ENCODE measurements at places on chromosomes 3 and 15. TPM values are rescaled to one million over a fixed set of nuclear protein-coding genes. Genes with fewer than 3 reads are reported as not detected.

GRCh38 chr3:138947495-138948121 lies 591 bp downstream of the FOXL2NB start:
- no peak for DNase-seq

The ZPLD1 gene
- not detected for total RNA-seq

- DNase-seq = no peak
Measured at GRCh38 chr3:112793326-112794081, 53.2 kb downstream of the CD200R1L start.

DNA sequence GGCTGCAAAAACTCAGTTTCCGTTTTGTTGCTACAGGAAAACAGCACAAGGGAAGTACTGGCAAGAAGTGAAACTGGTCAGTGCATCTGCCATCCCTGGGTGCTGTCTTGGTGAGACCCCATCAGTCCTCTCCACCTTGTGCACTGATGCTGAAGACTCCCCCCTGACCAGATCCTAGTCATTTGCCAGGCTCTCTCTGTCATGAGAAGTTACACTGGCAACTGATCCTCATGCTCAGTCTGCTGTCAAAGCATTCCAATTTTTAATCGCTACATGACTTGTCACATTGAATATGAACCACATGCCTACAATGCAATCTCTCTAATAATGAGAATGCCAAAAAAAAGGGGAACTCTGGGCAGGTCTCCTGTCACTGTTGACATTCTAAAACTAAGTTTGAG lies 296.5 kb downstream of the ZIC1 start:
- DNase-seq = no peak

- DNase-seq = no peak
Measured at GRCh38 chr15:33125894-33126537, 68.5 kb downstream of the FMN1 start.

The IQCH gene
- total RNA-seq = 2.1 TPM

DNA sequence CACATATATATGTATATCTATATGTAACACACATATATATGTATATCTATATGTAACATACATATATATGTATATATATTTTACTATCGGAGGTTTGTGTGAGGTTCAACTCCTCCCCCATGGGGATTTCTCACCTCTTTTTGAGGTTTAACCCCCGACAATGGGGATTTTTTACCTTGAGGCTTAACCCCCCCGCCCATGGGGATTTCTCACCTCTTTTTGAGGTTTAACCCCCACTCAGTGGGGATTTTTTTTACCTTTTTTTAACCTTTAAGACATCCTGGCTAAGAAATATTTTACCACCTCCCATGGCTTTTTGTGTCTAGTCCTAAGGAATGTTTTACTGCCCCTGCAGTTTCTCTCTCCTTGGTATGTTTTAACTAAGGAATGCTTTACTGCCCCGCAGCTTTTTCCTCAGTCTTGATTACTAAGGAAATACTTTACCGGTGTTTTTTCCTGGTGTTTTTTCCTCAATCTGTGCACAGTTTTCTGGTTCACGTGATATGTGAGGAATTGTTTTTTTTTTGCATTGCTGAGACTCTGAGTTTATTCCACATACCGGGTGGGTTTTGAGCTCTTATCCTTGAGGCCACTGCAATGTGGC lies 185.2 kb downstream of the KLF13 start:
- no peak for DNase-seq

GRCh38 chr3:187739561-187740332 lies 5.5 kb downstream of the BCL6 start:
- DNase-seq = peak; percentile 91

The DNAH12 gene
- 0.80 TPM for total RNA-seq

The NMB gene
- total RNA-seq = 15.4 TPM

GRCh38 chr15:92937901-92938300 lies 37.8 kb downstream of the CHD2 start:
- DNase-seq = no peak

DNA sequence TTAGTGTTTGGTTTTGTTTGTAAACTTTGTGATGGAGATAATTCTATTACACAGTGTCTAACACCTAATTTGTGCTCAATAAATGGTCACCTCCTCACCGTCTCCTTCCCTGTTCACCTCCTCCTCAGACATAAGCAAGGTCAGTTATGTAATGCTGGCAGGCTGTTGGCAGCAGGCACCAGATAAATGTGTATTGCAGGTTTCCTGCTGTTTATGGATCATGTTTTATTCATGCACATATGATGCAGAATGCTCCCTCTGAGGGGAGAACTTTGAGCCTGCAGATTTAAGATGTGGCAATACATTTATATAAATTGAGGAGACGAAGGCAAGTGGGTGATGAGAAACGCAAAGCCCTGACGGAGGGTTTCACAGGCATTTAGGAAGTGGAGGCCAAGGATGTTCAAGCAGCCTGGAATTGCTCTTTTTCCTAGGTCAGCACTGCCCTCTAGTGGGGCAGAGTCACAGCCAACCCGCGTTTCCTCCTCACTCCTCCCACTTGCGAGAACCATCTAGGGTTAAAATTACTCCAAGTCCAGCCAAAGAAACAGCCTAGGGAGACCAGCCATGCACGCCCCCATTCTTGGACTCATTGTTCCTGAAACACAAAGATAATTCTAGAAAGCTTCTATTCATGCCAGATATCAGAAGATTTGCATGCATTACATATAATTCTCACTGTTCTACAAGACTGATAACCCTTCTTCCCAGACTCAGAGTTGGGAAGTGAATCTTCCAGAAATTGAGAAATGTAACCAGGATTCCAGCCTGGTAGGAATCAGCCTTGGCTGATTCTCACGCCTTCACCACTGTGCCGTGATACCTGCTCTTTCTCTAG lies 228.7 kb downstream of the SLCO3A1 start:
- DNase-seq = peak; percentile 84

The TMEM44 gene
- 29.9 TPM for total RNA-seq

The PROK2 gene
- total RNA-seq = 3.0 TPM

DNA sequence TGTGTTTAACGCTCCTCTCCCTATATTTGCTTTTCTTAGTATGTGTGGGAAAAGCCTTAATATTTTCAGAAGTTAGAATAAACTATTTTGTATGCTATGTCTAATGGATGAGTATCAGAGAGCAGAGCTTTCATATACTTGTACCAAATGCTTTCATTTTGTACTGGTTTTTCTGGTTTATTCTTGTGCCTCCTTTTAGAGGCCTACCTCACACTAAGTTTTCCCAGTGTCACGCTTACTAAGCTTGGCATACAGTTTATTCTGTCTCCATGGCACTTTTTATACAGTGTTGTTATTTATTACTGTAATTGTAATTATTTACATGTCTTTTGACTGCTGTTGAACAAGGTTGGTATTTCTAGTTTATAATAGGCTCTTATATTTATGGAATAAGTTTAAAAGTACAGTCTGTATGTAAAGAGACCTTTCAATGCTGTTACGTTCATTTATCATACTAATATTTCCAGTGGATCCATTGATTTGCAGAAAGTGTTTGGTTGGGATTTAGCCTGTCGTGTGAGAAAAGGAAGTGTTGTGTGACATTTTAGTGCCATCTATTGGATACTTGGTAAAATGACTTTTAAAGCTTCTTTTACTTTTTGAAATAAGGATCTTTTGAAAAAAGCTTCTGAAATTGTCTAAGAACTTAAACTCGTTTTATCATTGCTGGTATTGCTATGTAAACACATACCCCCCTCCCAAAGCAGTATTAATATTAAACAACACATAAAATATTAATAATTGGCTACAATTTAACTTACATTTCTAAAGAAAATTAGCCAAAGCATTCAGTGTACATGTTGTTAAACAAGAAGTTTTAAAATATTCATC lies 5.2 kb upstream of the EBLN2 start:
- DNase-seq = no peak

GRCh38 chr3:186642014-186642413 lies 1.8 kb downstream of the FETUB start:
- no peak for DNase-seq

- DNase-seq = no peak
Measured at GRCh38 chr15:97501291-97501690, 459.2 kb upstream of the ARRDC4 start.

GRCh38 chr3:138082085-138082991 lies 33.1 kb downstream of the DZIP1L start:
- DNase-seq = no peak

- DNase-seq = no peak
Measured at GRCh38 chr3:65030847-65031463, 343.2 kb upstream of the ADAMTS9 start.

The CASR gene
- not detected for total RNA-seq

DNA sequence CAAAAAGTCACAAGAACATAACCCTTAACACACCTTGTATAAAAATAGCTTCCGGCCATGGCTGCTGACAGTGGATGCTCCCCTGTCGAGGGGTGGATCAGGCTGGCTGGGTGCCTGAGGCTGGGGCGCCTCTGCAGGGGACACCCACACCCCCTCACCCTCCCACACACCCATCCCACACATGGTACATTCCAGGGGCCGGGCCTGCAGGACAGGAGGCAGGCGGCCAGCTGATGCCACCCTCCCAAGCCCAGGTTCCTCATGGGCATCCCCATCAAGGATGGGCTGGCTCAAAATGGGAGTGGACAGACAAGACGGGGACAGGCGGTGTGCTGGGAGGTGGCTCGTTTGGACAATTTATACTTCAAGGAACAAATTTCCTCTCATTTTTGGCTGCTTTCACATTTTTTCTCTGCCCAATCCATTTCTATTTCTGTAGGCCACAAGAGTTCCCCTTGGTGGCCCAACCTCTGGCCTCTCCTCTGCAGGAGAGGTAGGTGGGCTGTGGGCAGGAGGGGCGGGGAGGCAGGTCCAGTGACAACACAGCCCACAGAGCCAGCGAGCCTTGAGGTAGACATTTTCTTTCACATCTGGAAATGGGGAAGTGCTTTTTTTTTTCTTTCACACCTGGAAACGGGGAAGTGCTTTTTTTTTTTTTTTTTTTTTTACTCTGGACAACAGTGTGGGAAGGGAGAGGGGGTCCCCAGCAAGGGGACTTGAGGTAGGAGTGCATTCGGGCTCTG lies 23.3 kb downstream of the RNU5B-1 start:
- DNase-seq = no peak

- DNase-seq = no peak
Measured at GRCh38 chr3:14588425-14589112, 48.4 kb upstream of the GRIP2 start.

DNA sequence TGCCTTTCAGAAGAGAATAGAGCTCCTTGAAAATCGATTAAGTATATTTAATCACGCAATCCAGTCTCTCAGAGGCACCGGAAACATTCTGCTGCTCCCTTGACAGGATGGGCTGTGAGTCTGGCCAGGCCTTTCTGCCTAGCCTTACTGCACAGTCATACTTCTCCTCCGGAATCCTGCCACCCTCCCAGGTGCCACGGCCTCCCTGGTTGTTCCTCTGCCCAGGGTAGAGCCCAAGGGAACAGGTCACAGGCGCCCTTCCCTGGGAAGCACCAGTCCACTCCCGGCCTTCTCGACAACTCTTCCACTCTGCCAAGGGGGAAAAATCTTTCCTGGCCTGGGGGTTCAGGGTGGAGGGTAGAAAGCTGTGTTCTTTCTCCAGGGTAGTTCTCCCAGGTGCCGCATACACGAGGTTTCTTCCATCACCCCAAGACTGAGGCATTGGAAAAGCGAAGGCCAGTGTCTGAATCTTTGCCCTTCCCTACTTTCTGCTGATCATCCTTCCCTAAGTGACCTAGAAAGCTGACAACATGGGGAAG lies 17.4 kb upstream of the SYNM start:
- DNase-seq = peak; percentile 43

GRCh38 chr15:86541540-86541939 lies 461.9 kb downstream of the AGBL1 start:
- no peak for DNase-seq

- DNase-seq = no peak
Measured at GRCh38 chr3:150840802-150841515, 64.3 kb downstream of the MINDY4B start.
